Activated CD4-positive, alpha-beta T cell treated with anti-CD3 and anti-CD28 coated beads for 48 hours (primary cell): ENCODE measurements at places on chromosomes 7 and 10.

GRCh38 chr7:28088901-28089714, 91.5 kb downstream of the JAZF1 start:
- DNase-seq, result no peak

DNA sequence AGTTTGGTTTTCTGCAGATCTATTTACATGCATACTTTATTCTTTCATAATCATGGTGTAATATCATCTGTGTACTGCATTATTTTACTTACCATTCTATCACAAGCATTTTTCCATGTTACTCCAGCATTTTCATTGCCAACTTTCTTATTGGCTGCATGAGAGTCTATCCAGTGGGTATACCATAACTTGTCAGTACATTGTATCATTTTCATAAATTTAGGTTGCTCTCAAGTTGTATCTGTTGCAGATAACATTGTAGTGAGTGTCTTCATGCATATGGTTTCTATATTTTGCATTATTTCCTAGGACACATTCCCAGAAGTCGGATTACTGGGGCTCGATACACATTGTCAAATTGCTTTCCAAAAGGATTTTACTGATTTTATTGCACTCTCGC, 87.2 kb upstream of the INSYN2A start:
- no peak for DNase-seq

DNA sequence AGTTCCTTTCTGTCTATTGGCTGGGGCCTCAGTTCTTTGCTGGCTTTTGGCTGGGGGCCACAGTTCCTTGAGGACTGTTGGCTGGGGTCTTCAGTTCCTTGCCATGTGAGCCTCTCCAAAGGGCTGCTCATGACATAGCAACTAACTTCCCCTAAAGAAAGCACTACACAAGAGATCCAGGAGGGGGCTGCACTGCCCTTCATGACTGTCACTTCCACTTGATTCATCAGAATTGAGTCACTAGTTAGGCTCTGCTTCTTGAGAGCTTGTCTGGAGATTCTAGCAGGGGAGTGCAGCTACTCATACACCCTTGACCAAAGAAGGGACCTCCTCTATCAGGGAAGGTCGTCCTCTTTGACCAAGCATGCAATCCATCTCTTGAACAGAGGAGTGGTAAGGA, 38.0 kb upstream of the MKX start:
- peak; percentile 47 for DNase-seq

DNA sequence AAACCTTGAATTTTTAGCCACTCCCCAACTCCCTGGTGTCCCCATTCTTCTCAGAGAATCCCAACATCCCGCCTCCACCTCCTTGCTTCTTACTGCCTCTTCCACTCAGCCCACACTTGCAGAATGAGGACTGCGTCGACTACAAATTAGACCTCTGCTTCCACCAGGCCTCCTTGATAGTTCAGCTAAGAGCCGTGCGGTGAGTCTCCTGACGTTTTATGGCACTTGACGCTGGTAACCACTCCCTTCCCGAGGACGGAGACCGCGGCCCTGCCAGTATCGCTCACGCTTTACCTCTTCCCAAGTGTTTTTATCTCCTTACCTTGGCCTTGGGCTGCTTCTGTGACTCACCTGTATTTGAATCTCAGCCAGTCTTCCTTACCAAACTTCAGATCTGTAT, 31.1 kb downstream of the RBM17 start:
- DNase-seq, result no peak

DNA sequence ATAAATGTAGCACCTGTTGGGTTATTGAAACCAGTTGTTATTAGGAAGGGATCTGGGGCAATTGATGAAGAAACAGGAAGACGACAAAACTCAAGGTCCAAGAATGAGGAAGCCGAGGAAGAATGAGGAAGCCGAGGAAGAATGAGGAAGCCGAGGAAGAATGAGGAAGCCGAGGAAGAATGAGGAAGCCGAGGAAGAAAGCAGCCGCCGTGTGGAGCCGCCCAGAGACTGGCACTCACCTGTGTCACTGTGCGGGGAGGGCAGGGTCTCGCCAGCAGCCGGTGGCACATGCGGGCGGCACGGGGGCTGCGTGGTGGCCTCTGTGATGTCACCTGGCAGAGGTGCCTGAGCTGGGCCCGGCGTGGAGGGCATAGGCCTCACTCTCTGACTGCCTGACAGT, 71.1 kb upstream of the CFAP46 start:
- no peak for DNase-seq

GRCh38 chr7:93715234-93715633, 140.7 kb upstream of the CALCR start:
- peak; percentile 42 for DNase-seq

DNA sequence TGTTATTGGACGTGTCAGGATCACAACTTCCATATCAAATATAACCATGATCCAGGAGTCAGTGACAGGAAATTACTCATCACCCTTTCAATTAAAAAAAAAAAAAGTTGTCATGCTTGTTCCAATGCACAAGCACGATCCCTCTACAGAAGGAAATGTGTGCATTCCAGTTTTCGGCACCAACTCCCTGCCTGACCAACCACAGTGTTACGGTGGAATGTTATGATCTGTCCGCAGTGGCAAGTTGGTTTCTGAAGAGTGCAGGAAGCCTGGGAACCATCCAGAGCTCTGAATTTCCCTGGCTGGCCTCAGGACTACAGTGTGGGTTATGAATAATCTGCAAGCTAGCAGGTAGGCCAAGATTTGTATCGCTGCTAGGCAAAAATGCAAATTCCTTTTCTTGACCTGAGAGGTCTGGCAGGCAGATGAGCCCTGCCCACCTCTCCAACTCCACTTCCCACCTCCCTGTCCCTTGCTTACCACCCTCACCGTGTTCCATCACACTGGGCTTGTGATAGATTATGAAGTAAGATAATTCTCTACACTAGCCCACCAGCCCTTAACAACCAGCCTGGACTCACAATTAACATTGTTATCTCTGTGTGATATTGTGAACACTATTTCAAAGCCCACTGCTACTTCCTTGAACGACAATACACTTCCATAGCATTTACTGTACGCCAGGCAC, 20.4 kb downstream of the FRMPD2 start:
- no peak for DNase-seq
